Right ventricle myocardium superior (tissue), 1 donor: ENCODE measurements at places on chromosomes 13 and 19. TPM values are rescaled to one million over a fixed set of nuclear protein-coding genes. Genes with fewer than 3 reads are reported as not detected.

SLITRK1 gene
- not detected for total RNA-seq

DNA sequence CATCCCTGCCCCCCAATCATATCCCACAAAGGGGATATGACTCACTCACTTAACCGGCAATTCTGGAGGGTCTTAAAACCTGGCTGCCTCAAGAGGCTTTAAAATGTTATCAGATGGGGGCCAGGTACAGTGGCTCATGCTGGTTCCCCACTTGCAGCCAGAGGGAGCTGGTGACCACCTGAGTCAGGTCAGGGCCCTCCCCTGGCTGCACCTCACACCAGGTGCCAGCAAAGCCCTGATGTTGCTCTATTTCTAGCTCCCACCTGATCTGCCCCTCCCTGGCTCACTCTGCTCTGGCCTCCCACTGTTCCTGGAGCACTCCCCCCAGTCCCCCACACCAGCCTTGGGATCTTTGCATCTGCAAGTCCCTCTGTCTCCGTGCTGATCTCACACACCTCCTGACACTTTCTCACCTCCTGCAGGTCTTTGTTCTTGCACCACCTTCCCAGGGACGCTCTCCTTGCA, 14.2 kb downstream of the HPN start:
- DNase-seq: peak; percentile 26

DNA sequence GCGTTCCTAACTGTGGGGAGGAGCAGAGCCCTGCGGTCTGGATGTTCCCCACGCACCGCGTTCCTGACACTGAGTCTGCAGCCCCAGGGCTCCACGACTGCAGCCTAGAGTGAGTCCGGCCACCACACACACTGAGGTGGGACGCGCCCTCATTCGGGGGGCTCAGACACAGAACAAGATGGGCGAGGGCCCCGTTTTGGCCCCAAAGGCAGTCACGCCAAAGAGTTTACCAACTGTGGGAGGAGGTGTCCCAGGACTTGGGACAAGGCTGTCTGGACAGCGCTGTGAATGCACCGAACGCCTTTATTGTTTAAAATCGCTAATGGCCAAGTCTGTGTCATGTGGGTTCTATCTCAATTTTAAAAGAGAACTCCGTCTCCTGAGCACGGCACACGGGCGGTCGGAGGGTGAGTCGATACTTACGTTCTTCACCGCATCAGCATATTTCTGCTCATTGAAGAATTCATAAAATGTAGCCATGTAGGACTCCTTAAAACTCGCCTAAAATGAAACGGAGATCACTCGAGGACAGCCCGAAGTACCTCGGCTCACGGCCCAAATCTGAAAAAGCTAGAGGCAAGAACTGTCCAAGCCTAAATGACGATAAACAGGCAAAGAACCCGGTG, 35.2 kb upstream of the C13orf46 start:
- peak; percentile 14 for DNase-seq

- no peak for DNase-seq
Observed at GRCh38 chr13:73759434-73759833, 374.8 kb downstream of the KLF12 start.

DNA sequence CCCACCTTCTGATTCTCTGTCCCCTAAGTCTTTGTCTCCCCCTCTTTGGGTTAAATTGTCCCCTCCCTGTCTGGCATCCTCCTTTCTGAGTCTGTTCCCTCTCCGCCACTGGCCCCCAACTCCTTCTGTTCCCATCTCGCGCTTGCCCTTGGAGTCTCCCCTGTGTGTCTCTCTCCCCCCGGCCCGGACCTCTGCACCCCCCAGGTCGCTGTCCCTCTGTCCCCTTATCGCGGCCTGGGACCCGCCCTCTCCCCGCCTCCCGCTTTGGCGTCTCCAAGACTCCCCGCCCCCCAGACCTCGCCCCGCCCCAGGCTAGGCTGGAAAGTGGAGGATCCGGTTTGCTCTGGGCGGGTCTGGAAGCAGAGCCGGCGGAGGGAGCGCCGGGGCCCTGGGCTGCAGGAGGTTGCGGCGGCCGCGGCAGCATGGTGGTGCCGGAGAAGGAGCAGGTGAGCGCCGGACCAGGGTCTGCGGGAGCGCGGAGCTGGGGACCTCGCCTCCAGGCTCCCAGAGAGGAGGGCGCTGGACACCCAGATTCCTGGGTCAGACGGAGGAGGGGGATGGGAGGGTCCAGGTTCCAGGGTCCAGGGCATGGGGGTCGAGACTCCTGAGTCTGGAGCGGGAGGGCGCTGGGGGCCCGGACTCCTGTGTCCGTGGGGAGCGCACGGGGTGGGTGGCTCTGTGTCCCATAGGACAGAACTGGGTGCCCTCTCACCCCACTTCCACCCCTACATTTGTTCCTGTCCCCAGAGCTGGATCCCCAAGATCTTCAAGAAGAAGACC, at the start of gene TRPM4:
Gene TRPM4 (plus strand): TSS at position 348 of the 780 bp plus-strand sequence. CDS start 75 bp downstream, at position 423.
- peak; percentile 96 for DNase-seq

GRCh38 chr19:2491130-2491801, 15.3 kb downstream of the GADD45B start:
- no peak for DNase-seq
